ENCODE measurements at places on chromosomes 3 and 15. TPM values are rescaled to one million over a fixed set of nuclear protein-coding genes. Genes with fewer than 3 reads are reported as not detected.

DNA sequence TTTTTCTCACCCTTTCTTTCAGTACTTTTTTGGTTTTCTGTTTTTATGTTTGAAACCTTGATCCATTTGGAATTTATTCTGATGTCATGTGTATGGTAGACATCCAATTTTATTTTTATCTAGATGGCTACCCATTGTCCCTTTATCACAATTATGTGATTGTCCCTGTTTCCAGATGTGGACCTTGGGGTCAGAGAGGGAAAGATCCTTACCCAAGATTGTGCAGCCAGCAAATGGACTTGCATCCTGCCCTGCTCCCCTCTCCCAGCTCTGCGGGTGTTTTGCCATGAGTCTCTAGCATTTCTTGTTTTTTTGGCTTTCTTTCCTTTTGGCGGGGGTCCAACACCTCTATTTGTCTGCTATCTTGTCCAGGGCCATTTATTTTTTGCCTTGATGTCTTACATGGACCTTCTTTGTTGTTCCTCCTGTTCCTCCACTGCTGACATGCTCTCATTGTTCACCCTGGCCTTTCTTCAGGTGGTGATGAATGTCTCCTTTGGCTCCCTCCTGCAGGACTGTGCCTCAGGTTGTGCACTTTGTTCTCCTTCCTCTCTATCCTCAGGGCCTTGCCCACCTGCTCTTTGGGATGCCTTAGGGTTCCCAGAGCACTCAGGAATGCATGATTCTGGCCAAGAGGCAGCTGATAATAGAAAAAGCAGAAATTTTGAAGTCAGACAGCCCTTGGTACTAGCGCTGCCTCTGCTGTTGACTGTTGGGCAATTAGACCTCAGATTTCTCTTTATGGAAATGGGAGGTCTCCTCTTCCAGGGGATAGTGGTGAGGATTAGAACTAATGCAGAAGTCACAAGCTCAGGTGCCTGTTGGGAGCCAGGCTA, 84.3 kb downstream of the EEFSEC start:
- no peak for DNase-seq

GRCh38 chr3:63968612-63969350, 54.5 kb downstream of the PSMD6 start:
- DNase-seq: no peak

DNA sequence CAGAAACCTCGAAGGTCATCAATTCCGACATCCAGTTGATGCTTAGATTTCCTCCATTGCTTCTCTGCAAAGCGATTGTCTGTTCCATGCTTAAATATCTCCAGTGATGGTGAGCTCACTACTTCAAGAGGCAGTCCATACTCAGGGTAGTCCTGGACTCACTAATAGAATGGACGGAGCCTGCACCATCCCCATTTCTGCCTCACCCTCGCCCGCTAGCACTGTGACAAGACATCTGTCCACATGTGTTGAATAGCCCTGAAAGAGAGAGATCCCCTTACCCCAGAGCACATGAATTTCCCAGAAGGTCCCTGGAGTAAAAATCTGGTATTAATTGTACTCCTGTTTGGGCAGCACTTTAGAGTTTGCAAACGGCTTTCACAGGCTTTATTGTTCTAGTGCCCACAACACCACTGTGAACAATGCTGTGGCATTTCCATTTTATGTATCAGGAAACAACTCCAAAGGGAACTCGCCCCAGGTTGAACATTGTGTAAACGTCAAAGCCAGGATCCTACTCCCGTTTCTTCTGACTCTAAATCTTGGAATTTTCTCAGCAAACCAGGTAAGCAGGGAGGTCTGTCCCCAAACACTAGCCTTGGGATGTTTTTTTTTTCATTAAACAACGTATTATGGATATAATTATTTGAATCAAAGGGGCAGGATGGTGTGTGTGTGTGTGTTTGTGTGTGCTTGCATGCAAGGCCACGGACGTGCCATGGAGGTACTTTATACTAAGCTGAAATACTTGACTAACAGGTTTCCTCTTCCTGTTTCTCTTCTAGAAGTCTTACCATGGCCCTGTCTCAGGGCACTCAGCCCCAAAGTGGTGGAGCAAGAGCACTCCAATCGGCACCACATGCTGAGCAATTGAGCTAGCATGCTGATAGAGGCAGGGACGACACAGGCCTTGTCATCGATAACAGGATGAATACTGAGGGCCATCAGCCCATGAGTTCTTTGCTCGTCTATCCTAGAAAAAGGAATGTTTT, 198.3 kb downstream of the OPA1 start:
- no peak for DNase-seq

DNA sequence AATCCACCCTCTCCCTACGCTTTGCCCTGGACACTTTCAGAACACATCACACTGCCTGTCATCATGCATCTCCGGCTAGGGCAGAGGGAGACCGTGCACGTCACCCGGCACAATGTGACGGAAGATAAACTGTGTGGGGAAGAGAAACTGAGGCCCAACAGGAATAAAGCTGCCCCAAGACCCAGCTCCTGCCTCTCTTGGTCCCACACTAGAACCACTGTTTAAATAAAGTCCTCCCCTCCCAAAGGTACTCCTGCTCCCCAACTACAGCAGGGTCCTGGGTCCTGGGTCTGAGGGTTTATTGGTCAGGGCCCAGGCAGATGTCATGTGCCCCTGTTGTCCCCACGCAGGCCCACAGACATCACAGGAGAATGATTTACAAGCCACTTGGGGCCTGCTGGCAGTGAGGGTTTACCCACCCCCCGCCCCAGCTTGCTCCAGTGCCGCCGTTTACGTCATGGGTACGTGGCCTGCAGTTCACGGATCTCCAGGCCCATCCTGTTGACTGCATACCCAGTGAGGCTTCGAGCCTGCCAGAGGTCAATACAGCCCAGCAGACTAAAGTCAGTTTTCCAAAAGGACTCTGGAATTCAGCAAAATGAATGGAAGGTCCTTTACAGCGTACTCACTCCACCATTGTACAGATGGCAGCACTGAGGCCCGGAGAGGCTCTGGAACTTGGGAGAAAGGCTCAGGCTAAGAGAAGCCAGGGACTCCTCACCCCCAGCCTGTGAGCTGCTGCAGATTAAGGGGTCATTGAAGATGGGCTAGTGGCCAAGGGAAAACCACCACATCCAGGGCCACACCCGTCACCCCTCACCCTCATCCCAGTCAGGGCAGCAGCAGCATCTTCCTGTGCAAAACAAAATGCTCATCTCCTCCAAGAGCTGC, 23.2 kb downstream of the ALS2CL start:
- DNase-seq: no peak

- DNase-seq: no peak
Observed at GRCh38 chr3:56342475-56342874, 125.8 kb downstream of the ERC2 start.

The MUSTN1 gene
- 0.25 TPM for total RNA-seq

Data from dermis microvascular lymphatic vessel endothelial cell (primary cell).